ENCODE measurements at places on chromosomes 3 and 15.

GRCh38 chr3:58058361-58059263 is 50.4 kb downstream of the FLNB start:
- no peak for DNase-seq

DNA sequence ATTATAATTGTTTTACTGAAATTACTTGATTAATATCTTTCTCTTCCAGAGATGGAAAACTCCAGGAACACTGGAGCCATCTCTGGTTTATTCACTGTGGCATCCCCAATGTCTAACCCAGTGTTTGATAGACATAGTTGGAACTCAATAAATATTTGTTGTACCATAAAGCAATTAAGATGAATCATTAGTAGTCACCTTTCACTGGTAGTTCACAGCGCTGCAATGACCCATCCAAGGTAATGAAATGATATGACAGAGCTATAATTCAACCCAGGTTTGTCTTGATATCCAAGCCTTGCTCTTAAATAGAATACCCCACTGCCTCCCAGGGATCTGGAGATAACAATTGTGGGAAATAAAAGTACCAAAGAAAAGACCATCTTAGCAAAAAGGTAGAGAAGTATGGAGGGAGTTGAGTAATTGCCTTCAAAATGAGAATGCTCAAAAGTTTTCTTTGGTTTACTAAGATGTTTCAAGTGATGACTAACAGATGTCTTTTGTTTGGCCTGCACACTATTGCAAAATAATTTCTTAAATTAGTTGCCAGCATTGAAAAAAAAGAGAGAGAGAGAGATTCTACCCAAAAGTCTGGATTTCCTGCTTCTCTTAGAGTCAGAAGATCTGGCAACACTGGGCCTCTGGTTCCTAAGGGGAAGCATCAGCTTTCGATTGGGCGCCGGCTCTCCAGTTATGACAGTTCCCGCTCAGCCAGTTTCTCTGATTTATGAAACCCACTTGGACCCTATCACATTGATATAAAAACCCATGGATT is 348.5 kb downstream of the ERC2 start:
- DNase-seq: no peak

- no peak for DNase-seq
Observed at GRCh38 chr3:172530566-172530965, 7.3 kb upstream of the TNFSF10 start.

- no peak for DNase-seq
Observed at GRCh38 chr3:192171213-192171612, 556.1 kb downstream of the FGF12 start.

DNA sequence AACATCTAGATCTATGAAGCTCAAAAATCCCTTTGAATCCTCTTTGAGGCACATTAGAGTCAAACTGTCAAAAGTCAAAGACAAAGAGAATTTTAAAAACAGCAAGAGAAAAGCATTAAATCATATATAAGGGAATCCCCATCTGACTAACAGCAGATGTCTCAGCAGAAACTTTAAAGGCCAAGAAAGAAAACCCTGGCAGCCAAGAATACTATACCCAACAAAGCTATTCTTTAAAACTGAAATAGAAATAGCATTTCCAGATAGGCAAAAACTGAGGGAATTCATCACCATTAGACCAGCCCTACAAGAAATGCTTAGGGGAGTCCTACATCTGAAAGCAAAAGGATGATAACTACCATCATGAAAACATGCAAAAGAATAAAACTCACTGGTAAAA is 211.2 kb upstream of the PDZRN3 start:
- DNase-seq: no peak

- peak; percentile 76 for DNase-seq
Observed at GRCh38 chr3:64484289-64484992, 203.4 kb downstream of the ADAMTS9 start.
